SHP77 treated with DMSO at 0.1 percent for 48 hours (cell line): ENCODE measurements at places on chromosomes 1 and 21.

DNA sequence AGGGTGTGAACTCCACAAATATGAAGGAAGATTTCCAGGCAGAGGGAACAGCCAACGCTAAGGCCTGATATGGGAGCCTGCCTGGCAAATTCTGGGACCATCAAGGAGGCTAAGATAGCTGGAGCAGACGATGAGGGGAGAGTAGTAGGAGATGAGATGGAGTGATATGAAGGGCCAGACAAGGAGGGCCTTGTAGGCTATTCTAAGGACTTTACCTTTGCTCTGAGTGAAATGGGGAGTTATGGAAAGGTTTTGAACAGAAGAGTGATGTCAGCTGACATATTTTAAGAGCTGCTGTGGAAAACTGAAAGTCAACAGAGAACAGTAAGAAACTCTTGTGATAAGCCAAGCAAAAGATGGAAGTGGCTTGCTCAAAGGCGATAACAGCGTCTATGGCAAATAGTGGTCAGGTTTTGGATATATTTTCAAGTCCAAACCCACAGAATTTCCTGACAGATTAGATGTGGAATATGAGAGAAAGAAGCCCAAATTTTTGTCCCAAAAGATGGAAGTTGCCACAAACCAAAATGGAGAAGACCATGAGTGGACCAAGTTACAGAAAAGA is 2.1 kb upstream of the TP53BP2 start:
- no peak for DNase-seq

DNA sequence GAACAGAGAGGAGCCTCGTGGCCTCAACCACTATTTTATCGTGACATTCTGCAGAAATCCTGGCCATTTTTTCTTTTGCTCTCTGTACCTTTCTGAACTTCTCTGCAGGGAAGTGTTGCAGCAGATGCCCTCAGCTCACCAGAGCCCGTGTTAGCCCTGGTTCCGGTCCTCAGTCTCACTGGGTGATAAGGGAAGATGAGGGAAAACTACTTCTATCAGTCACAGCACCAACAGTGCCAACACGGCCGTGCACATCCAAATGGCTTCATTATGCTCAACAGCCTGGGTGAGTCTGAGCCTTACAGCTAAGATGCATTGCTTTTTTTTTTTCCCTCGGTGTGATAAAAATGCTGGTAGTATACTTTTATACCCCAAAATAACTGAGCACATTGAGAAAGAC is 93.0 kb downstream of the KIF26B start:
- DNase-seq, result no peak

- no peak for DNase-seq
These were observed 68.3 kb upstream of the ACTRT2 start for GRCh38 chr1:2952992-2953391.

- DNase-seq, result no peak
These were observed 29.8 kb downstream of the WDR3 start for GRCh38 chr1:117959364-117959763.

DNA sequence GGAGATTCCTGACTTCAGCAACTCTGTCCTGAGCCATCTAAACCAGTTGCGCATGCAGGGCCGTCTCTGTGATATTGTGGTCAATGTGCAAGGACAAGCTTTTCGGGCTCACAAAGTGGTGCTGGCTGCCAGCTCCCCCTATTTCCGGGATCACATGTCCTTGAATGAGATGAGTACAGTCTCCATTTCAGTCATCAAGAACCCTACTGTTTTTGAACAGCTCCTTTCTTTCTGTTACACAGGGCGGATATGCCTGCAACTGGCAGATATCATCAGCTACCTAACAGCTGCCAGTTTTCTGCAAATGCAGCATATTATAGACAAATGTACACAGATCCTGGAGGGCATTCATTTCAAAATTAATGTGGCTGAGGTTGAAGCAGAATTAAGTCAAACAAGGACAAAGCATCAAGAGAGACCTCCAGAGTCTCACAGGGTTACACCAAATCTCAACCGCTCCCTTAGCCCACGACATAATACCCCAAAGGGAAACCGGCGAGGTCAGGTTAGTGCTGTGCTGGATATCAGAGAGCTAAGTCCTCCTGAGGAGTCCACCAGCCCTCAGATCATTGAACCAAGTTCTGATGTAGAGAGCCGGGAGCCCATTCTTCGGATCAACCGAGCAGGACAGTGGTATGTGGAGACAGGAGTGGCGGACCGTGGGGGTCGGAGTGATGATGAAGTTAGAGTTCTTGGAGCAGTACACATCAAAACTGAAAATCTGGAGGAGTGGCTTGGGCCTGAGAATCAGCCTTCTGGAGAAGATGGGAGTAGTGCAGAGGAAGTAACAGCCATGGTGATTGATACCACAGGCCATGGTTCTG is 2.3 kb downstream of the ZBTB37 start:
- DNase-seq, result no peak

DNA sequence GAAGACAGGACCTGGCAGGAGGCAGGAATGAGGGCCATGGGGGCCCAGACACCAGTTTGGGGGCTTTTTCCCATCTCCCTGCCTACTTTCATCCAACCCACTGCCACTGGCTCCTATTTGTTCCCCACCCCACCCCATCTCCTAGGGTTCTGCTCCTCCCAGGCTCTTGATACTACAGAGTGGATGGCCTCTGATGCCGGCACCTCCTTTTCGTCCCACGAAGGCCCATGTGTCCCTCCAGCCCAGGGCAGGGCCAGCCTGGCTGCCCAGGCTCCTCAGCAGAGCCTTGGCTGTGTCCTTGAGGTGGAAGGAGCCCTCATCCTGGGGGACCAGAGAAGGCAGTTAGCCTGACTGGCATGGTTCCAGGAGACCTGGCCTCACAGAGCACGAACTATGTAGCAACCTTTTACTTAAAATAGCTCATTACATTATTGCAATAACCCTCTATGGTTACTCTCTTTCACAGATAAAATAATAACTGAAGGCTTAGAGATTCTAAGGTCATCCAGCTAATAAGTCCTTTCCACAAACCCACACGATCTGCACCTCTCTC is 3.5 kb downstream of the POMGNT1 start:
- DNase-seq, result no peak

DNA sequence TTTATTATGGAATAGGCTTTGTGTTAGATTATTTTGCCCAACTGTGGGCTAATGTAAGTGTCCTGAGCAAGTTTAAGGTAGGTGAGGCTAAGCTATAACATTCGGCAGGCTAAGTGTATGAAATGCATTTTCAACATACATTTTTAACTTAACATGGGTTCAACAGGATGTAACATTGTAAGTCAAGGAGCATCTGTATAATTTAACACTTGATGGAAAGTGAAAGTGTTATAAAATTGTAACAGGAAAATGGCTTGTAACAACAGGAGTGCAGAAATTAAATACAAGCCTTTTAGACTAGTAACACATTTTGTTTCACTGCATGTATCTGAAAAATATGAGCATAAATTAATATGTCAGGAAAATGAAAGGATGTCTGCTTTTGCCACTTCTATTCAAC is 42.3 kb downstream of the B3GALNT2 start:
- DNase-seq, result no peak

- no peak for DNase-seq
These were observed 86.4 kb upstream of the SSX2IP start for GRCh38 chr1:84776639-84777038.

DNA sequence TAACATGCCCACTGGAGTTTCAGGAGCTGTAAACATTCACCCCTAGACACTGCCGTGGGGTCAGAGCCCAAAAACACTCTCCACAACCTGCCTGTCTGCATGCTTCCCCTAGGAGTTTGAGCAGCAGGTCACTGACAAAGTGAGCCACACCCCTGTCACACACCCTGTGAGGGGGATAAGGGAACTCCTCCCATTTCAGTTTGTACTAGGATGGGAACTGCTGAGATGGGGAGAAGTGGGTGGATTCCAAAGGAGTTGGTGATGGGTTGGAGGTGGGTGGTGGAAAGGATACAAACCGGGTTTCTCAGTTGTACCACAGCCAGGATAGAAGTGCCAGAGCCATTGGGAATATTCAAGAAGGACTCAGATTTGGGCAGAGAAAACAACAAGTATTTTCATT is 140.2 kb downstream of the MIS18A start:
- DNase-seq, result no peak

DNA sequence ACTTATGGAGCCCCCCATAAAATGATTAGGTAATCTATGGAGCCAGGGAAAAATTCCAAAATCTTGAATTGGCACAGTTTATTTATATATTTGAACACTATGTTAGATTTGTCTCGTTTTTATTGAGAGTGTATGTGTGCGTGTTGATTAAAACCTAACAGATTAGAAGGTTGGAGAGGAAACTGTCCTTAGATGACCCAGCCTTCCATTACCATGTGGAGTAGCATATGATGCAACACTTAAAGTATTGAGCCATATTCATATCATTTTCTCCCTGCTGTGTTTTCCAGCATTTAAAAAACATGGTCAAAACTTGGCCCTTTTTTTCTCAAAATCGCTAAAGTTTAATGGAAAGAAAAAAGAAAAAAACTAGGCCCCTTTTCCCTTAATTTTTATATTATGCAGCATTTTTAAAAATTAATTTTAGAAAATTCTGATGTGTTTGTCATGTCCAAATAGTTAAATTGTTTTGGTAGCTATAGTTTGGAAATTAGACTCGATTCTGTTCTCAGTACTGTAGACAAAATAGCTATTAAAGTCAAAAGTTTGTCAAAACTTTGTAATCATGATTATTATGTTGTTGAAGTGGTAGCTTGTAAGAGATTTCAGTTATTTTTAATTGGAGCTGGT is 2.3 kb downstream of the LRRC8D start:
- no peak for DNase-seq

GRCh38 chr1:208177656-208178055 is 66.5 kb downstream of the PLXNA2 start:
- no peak for DNase-seq

GRCh38 chr21:35352793-35353192 is 303.7 kb upstream of the RUNX1 start:
- no peak for DNase-seq

DNA sequence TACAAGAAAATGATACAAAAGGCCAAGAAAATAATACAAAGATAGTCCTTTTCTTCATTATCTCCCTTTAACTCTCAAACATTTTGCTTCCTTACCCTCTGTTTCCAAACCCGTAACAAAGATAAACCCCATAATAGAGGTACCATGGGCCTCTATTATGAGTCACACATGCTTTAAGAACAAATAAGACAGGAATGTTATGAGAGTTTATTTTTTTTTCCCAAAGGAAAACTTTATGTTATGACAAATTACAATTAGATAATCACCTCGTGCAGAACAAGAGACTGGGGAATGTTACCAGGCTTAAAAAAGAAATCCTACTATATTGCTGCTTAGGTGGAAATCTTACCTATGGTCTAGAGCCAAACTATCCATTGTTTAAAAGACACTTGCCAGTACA is 272.0 kb downstream of the BRINP3 start:
- no peak for DNase-seq

GRCh38 chr1:12453400-12454343 is 164.3 kb downstream of the DHRS3 start:
- DNase-seq, result no peak

DNA sequence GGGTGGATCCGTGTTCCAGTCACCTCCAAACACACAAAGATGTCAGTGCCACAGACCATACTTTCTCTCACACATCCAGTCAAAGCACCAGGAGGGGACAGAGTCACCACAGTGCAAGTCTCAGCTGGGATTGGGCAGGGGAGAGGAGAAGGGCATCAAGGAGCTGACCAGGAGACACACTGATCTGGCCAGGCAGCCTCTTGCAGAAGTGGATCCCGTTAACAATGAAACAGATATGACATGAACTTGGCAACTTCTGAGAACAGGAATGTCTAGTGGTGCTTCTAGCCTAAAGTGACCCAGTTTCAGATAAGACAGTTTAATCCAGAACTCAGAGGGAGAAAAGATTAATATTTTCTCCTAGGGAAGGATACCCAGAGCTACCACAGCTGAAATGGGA is 71.0 kb downstream of the HIVEP3 start:
- DNase-seq, result no peak

- no peak for DNase-seq
These were observed 37.8 kb downstream of the LRRC71 start for GRCh38 chr1:156958247-156958714.

DNA sequence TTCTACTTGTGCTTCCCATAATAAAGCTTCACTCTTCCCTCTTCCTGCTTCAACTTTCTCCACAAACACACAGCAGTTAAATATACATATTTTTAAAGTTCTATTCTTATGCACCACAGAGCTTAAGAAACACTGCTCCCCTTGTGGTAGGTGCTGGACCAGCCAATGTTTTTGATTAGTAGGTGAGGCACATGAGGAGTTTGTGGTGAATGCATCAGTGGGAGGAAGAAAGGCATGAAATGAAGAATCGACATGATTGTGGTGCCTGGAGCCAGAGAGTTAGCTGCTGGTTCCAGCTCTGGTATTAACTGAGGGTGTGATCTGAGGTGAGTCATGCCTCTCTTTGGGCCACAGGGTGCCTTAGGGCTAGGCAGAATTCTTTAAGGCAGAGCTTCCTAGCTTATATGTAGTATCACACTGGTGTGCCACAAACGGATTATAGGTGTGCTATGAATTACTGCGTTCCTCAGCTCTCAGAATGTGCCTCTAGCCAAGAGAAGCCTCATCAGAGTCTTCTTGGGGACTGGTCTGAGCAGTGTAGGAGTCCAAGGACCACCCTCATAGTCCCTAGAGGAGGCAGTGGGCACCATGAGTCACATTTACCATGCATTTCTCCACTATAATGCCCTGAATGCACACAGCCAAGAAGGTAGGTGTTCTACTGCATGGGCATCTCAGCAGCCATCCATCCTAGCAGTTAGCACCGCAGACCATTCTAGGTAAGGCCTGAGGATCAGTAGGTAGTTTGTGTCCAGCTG is 97.4 kb upstream of the SGIP1 start:
- DNase-seq, result no peak

GRCh38 chr1:106651028-106651762 is 405.3 kb upstream of the PRMT6 start:
- no peak for DNase-seq

GRCh38 chr1:24964811-24965570 is 34.9 kb upstream of the RUNX3 start:
- no peak for DNase-seq

DNA sequence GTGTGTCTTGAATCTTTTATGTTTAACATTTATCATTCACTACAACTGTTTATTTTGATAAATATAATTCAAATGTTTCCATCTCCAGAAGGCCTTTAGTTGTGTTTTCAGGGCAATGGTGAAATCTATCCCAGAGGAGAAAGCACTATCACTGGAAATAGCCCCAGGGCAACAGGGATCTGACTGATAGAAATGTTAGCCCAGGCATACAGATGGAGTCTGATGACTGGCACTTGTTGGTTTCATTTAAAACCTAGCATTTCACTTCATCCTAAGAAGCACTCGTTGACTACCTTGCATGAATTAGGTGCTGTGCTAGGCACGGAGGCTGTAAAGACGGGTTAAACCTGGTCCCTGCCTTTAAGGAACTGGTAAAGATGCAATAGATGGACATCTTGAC is 103.1 kb downstream of the C1orf21 start:
- DNase-seq, result no peak

GRCh38 chr1:2224631-2225428 is 3.3 kb upstream of the SKI start:
- DNase-seq, result no peak
